ENCODE measurements at places on chromosomes 5 and 9. TPM values are rescaled to one million over a fixed set of nuclear protein-coding genes. Genes with fewer than 3 reads are reported as not detected.

The TRIM36 gene
- 2.2 TPM for total RNA-seq

The LCN15 gene
- total RNA-seq: not detected

The NAIP gene
- total RNA-seq: 3.4 TPM

The WWC1 gene
- total RNA-seq: not detected

The ASPN gene
- total RNA-seq: not detected

The LRRC19 gene
- total RNA-seq: not detected

The SPATA31A3 gene
- total RNA-seq: not detected

The RC3H2 gene
- 88.0 TPM for total RNA-seq

The CDC20B gene
- 0.19 TPM for total RNA-seq
